Activated CD8-positive, alpha-beta memory T cell treated with anti-CD3 and anti-CD28 coated beads, Interleukin-2, amount 10 ng/mL, durations not matched to agents 7 days and 5 days (primary cell): ENCODE measurements at places on chromosomes 4 and X. TPM values are rescaled to one million over a fixed set of nuclear protein-coding genes. Genes with fewer than 3 reads are reported as not detected.
A peak's percentile ranks its signal among the peaks of the same experiment; 100 is the strongest.

The LEF1 gene
- 30.6 TPM for total RNA-seq

DNA sequence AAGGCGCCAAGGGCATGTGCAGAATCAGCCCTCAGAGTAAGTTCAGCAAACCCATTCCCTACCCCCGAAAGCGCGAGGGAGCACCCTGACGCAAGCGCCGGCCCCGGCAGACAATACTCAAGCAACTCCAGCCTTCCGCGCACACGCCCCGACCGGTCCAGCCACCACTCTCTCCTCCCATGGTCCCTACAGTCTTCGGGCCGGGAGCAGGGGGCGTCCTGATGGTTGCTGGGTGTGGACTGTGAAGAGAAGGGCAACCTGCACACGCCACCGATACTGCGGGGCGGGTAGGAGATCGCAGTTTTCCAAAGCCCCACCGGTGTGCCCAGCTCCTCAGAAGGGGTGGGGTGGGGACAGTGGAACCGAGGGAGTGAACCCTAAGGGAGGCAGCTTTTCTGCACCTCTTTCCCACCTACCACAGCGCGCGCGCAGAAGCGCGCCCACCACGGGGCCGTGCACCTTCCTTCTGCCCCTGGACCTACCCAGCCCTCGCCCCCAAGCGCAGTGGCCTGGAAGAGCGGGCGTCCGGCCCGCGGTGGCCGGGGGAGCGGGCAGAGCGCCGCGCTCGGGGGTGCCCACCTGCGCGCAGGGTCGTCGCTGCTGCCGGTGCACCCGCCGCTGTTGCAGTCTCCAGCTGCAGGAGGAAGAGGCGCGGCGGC, 650.2 kb upstream of the DIPK2B start:
- DNase-seq: peak; percentile 52

GRCh38 chrX:124415115-124415800, 68.9 kb downstream of the SH2D1A start:
- DNase-seq: no peak

The ABCB7 gene
- 23.3 TPM for total RNA-seq

DNA sequence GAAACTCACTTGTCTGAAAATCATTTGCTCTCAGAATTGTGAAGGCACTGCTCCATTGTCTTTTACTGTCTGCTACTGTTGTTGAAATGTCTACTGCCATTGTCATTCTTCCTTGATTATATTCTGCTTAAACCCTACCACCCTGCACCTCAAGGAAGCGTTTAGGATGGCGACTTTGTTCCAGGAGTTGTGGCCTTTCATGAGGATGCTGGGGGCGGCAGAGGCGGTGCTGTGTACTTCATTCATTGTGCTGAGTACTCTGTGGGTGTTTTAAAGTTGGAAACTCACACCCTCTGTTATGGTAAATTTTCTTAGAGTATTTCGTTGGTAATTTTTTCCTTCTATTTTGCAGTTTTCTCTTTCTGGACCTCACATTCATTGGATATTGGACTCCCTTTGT, 258.9 kb downstream of the TENM3 start:
- no peak for DNase-seq

The INTU gene
- 0.12 TPM for total RNA-seq

- DNase-seq: no peak
Measured at GRCh38 chr4:41039317-41039716, 175.0 kb downstream of the APBB2 start.

GRCh38 chrX:26071618-26072017, 66.5 kb upstream of the MAGEB18 start:
- DNase-seq: no peak
